ENCODE measurements at places on chromosomes 12 and 14.

DNA sequence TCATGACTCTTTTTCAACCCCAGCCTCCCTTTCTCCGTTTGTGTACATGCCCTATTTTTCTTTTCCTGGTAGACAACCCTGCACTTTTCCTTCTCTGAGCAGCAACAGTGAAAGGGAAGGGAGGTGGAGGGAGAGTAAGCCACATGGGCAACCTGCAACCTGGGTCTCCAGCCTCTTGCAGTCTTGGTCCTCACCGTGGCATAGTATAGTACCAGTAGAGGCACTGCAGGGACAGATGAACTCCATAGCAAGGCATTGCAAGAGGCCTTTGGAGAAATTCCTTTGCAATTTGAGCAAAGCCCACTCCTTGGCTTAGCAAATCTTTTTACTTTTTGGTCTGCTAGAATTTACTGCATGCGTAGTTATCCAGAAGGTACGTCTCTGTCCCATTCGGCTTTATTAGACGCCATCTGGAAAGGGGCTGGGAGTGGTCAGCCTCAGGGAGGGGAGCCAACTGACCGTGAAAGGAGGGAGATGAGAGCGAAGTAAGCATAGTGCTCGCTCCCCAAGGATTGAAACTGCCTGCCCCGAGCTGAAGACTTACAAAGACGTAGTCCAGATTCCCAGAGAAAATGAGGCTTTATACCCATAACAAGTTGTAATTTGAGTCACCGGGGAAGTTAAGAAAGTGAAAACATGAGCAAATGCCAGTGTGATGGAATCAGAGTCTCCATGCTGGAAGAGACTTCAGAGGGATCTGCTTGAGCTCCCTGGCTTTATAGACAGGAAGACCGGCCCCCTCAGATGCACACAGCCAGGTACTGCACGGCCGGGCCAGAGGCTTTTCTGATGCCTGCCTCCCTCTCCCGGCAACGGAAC, 332.0 kb downstream of the CACNA1C start:
- peak; percentile 10 for DNase-seq

DNA sequence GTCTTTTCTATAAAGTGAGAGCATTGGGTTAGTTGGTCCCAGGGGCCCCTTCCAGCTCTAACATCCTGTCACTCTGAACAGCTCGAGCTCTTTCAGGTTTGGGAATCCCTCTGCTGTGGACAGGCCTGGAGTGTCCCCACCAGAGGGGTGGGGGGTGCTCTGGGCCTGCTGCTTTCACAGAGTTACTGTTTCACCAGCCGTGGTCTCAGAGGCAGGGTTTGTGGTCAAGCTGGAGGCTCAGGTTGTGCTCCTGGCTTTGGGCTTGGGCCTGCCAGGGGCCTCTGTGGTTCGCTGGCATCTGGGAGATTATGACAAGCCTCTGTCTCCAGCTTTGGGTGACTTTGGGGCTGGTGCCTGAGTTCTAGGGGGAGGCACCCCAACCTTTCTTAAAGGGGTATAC, 59.6 kb downstream of the FBXL14 start:
- DNase-seq, result no peak

DNA sequence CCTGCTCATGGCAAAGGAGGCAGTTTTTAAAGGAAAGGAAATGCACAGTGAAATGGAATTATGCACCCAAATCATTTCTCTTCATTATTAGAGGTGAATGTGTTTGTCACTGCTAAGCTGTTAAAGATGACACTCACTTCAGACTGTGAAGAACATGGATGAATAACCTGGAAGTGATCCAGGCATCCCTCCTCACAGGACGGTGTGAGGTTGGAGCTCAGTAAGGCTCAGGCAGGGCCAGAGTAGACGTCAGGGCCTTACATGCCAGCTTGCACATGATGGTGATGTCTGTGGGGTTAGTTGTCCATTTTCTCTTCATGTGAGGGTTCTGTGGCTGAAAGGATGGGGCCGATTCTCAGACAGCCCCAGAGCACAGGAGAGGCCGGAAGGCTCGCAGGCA, 273.1 kb downstream of the PCNX1 start:
- no peak for DNase-seq

DNA sequence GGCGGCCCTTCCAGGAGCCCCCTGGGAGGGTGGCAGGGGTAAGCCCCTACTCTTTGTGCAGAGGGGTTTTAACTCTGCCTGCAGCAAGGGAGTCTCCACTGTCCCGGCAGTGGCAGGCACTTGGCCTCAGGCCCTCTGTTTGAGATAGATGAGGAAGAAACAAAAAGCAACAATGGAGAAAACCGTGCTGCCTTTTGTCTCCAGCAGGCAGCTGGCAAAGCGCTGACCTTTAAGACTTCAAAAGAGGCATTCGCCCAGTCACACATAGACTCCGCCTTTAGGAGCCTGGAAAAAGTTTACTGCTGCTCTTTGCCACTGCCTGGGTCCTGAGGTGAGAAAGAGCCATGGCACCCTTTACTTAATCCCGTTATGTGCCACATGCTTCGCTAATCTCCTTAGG, 158.2 kb upstream of the NTF3 start:
- no peak for DNase-seq

DNA sequence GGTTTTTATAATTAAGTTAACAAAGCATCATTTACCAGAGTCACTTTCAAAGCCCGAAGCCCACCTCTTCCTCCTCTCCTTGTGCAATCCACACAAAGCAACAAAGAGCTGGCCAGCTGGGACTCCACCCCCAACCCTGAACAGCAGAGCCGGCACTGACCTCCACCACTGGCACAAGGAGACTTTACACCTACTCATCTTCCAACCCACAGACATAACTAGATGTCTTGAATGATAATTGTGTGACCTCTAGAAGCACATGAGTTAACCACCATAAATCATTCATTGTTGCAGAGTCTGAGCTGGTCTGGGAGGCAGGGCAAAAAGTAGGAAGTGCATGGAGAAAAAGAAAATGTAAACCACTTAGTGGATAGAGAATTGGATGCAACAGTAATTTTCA, 72.2 kb downstream of the ST8SIA1 start:
- DNase-seq, result no peak

DNA sequence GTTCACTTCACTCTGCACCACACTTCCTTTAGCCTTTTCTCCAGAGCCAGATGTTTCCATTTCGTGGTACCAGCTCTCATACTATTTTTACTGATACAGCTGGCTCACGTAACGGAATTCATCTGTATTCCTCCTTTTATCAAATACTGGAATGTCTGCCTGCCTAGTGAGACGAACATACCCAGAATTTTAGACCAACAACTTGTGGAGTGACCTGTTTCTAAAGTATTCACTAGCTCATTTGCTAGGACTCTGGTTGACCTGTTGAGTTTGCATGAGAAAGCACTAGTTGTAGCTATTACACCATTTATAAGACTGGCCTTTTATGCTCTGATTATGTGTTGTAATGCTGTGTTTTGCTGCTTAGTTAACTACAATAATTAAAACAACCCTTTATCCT, 22.6 kb downstream of the KCNA5 start:
- DNase-seq, result no peak

DNA sequence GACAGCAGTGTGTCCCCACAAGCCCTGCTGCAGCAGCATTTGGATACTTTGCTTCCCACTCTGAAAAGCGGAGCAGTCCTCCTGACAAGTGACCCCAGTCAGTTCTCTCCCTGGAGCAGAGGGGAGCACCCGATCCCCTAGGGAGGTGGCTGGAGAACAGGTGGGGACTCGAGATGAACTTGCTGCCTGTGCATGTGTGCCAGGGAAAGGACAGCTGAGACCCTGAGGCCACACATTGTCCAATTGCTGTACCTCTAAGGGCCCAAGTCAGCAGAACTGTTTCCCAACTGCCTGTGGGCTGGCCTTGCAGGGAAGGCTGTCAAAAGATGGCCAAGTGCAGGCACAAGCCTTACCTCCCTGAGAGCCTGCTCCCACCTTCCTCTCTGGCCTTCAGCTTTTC, 55.1 kb downstream of the IFT43 start:
- DNase-seq, result no peak

GRCh38 chr14:61120576-61120975, 139.5 kb downstream of the SLC38A6 start:
- DNase-seq, result no peak

DNA sequence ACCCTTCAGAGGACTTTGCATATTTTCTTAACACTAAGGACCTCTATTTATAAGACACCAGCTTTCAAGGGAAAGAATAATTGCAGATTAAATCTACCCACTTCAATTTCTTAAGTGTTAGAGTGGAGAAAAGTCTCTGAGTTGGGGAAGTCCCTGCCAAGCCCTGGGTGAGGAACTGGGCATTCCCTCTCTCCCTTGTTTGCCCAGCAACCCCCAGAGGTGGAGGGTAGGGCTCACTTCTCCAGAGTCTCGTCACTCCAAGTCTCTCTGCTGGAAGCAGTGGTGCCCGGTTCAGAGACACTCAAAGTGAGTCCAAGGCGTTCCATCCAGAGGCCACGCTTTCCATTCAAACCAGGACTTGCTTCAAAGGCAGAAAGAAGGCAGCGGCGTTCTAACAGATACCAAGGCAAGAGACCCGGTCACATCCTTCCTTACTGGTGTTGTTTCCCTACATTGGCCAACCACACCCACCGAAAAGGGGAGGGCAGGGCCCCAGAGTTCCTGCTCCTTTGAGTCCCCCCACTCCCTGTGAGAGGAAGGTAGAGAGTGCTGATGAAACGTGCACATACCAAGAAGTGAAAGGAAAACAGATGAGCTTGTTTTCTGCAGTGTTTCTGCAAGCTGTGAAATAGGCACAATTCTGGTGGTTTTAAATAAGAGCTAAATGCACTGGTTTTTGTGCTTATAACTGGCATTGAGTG, 6.1 kb upstream of the BDKRB2 start:
- no peak for DNase-seq

GRCh38 chr14:76098047-76098446, 53.7 kb upstream of the GPATCH2L start:
- DNase-seq, result no peak

GRCh38 chr12:586318-587071, 76.8 kb downstream of the NINJ2 start:
- no peak for DNase-seq

- DNase-seq, result no peak
Measured at GRCh38 chr14:33511851-33512640, 438.8 kb downstream of the EGLN3 start.

GRCh38 chr12:45669093-45669492, 60.4 kb upstream of the ARID2 start:
- no peak for DNase-seq

- DNase-seq, result no peak
Measured at GRCh38 chr12:647385-648085, 15.7 kb downstream of the NINJ2 start.

- DNase-seq, result no peak
Measured at GRCh38 chr14:31578266-31578665, 17.1 kb downstream of the NUBPL start.

GRCh38 chr12:49959685-49960473, 1.8 kb upstream of the AQP5 start:
- DNase-seq, result no peak

DNA sequence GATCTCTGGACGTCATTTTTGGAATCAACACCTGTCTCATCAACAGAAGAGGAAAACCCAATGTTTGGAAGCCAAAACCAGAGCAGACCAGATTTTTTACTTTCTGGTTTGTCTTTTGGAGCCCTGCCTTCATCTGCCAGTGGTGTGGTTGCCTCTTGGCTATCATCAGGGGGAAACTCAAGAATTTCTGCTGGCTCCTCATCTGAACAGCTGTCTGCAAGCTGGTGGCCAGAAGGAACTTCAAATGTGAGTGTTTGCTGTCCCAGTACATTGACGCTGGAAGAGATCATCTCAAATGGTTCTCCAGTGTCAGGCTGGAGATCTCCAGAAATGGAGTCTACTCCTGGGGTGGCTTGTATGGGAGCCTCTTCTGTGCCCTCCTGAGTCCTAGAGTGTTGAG, 13.8 kb downstream of the PLD4 start:
- no peak for DNase-seq

All from omental fat pad (tissue), 4 donors.